Activated CD4-positive, CD25-positive, alpha-beta regulatory T cell treated with anti-CD3 and anti-CD28 coated beads, Interleukin-2, amount 50 U/mL, for 24 hours (primary cell): ENCODE measurements at places on chromosomes 13 and 19.

DNA sequence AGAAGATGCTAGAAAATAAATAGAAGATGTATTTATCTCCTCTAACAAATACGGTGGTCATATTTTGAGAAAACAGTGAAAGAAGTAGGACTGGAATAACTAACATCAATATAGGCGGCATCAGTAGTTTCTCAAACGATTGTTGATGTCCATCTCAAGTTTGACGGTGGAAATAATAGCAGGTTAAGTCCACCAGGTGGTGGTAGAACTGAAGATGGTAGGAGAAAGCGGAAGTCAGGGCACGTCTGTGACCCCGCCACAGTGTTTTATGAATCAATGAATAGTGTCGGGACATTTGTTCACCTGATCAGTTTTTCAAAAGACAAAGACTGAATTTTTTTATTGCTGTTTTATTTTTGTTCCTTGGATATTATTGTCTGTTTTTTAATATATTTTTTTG lies 706.4 kb upstream of the SLC10A2 start:
- ATAC-seq = no peak

- no peak for ATAC-seq
These were observed 2.3 kb downstream of the UPF1 start for GRCh38 chr19:18833849-18834643.

DNA sequence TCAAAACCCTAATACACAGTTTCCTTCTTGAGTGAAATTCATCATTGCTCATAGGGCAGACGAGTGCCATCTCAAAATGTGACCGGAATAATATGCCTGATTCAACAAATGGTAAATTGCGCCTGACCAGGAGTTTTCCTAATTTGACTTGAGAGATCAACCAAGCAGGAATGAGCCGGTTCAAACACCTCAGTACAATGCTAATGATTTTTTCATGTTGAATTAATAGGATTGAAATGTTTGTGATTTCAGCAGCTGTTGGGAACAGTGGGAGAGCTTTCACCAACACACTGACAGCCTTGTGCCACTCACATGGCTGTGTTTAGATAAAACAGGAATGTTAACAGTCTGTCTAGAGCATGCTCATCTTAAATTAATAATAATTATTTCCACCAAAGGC lies 484.8 kb downstream of the PCDH9 start:
- no peak for ATAC-seq

- no peak for ATAC-seq
These were observed 89.5 kb upstream of the RFC3 start for GRCh38 chr13:33728271-33729037.
